Activated CD4-positive, alpha-beta memory T cell treated with anti-CD3 and anti-CD28 coated beads, Interleukin-2, amount 10 ng/mL, durations not matched to agents 7 days and 5 days (primary cell): ENCODE measurements at places on chromosomes 6 and 20. TPM values are rescaled to one million over a fixed set of nuclear protein-coding genes. Genes with fewer than 3 reads are reported as not detected.
A peak's percentile ranks its signal among the peaks of the same experiment; 100 is the strongest.

DNA sequence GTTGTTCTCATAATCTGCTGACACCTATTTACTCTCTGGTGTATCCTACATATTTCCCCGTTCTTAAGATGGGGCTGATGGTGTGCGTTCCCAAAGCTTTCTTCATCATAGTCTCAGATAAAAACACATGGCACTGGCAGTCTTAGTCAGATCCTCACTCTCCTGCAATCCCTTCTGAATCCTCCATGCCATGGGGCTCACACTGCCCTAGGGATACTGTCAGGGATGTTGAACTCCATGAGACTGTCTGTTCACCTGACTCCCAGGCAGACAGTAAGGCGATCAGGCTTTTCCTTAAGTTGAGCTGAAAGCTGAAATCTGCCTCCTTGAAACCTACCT, 76.0 kb downstream of the SLX4IP start:
- H3K4me3 ChIP-seq: peak overlapping the region; percentile 5
- H3K27ac ChIP-seq: peak overlapping the region; percentile 61
- peaks cover 45% of the 10 kb centered on the region for H3K4me1 ChIP-seq
- DNase-seq: no peak
- peaks cover 2% of the 10 kb centered on the region for H3K36me3 ChIP-seq
- no peaks in the 10 kb centered on the region for H3K27me3 ChIP-seq

- no peaks in the 10 kb centered on the region for H3K4me1 ChIP-seq
- H3K4me3 ChIP-seq: no peak overlapping the region
- no peak for DNase-seq
- H3K36me3 ChIP-seq: no peaks in the 10 kb centered on the region
- H3K27ac ChIP-seq: no peak overlapping the region
- H3K27me3 ChIP-seq: no peaks in the 10 kb centered on the region
These were observed 24.8 kb downstream of the VIP start for GRCh38 chr6:152775428-152775827.

DNA sequence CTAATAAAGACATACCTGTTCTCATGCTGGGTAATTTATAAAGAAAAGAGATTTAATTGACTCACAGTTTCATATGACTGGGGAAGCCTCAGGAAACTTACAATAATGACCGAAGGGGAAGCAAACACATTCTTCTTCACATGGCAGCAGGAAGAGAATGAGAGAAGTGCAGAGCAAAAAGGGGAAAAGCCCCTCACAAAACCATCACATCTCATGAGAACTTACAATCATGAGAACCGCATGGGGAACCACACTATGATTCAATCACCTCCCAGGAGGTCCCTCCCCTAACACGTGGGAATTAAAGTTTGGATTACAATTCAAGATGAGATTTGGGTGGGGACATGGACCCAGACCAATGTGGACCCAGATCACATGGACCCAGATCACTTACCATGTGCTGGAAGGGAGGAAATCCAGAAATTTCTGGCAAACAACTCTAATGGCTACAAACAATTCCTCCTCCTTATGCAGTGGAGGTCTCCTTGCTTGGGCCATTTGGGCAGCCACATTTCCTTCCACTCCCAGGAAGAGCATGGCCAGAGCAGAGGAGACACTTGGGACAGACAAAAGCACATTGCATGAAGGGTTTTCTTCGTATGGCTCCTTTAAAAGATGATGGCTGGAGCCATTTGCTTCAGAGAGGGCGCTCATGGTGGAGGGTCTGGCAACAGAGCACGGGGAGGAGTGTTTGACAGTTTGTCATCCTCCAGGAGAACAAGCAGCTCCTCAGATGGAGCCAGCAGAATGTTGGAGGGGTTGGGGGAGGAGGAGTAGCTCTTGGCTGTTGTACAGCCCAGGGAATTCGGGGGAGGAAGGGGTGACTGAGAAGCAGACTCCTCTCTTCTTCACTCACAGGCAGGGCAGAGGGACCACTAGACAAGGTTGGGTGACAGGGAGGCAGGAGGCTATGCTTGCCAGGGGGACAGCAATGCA, 30.4 kb downstream of the SERPINB9 start:
- DNase-seq: no peak
- H3K4me3 ChIP-seq: no peak overlapping the region
- peaks cover 57% of the 10 kb centered on the region for H3K4me1 ChIP-seq
- peaks cover 46% of the 10 kb centered on the region for H3K36me3 ChIP-seq
- no peak overlapping the region for H3K27ac ChIP-seq

GRCh38 chr6:139114746-139115145, 20.1 kb upstream of the HECA start:
- H3K4me1 ChIP-seq: peaks cover 50% of the 10 kb centered on the region
- H3K27me3 ChIP-seq: no peaks in the 10 kb centered on the region
- no peak overlapping the region for H3K4me3 ChIP-seq

GRCh38 chr6:5333658-5334057, 72.3 kb downstream of the FARS2 start:
- peaks cover 18% of the 10 kb centered on the region for H3K4me1 ChIP-seq
- peaks cover 2% of the 10 kb centered on the region for H3K36me3 ChIP-seq
- no peak for DNase-seq

DNA sequence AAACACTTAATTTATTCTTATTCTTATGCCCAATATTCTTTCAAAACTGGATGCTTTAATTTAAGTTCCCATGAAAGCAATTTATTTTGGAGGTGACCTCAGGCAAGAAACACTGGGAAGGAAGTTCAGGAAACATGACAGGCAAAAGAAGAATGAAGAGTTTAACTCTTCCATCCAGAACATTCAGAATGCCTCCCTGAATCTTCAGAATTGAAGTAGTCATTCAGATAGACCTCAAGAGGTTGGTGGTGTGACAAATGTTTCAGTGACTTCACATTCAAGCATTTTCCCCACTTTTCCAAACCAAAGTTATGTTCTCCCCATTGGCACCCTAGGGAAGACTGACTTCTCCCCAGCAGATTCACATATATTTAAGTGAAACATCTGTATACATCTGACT, 110.5 kb downstream of the HAO1 start:
- H3K4me3 ChIP-seq: no peak overlapping the region
- no peaks in the 10 kb centered on the region for H3K36me3 ChIP-seq
- no peak overlapping the region for H3K27ac ChIP-seq
- no peaks in the 10 kb centered on the region for H3K4me1 ChIP-seq
- DNase-seq: no peak

DNA sequence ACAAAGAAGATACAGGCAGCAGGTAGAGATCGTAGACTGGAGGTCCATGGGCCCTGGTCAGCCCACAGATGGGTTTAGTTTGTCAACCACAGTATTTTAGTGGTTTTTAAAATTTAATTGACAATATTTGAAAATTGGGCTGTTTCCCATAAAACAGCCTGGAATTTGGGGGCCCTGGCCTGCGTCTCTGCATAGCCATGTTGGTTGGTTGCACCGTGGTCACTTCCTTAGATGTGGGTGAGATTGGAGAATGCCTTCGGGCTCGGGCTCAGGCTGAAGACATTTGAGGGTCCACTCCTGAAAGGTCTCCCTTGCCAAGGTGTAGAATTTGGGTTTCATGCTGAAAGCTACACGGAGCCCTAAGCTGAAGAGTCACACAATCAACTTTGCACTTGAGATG, 7.7 kb downstream of the DUSP22 start:
- H3K4me3 ChIP-seq: no peak overlapping the region
- peaks cover 5% of the 10 kb centered on the region for H3K36me3 ChIP-seq
- no peaks in the 10 kb centered on the region for H3K27me3 ChIP-seq
- H3K27ac ChIP-seq: no peak overlapping the region
- DNase-seq: no peak
- peaks cover 24% of the 10 kb centered on the region for H3K4me1 ChIP-seq

GRCh38 chr6:34295721-34296120, 46.9 kb upstream of the SMIM29 start:
- peaks cover 19% of the 10 kb centered on the region for H3K36me3 ChIP-seq
- peak; percentile 24 for DNase-seq
- peak overlapping the region; percentile 74 for H3K27ac ChIP-seq
- H3K27me3 ChIP-seq: no peaks in the 10 kb centered on the region

DNA sequence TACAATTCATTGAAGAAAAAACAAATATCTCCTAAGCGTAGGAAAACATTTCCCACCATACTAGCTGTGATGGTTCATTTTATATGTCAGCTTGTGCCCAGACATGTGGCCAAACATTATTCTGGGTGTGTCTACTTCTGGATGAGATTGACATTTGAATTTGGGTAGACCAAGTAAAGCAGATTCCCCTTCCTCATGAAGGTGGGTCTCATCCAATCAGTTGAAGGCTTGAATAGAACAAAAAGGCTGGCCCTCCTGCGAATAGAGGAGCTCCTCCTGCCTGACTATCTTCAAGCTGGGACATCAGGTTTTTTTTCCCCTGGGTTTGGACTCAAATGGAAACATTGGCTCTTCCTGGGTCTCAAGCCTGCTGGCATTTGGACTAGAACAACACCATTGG, 113.6 kb downstream of the DHX35 start:
- no peak overlapping the region for H3K4me3 ChIP-seq
- peaks cover 29% of the 10 kb centered on the region for H3K27me3 ChIP-seq
- H3K36me3 ChIP-seq: no peaks in the 10 kb centered on the region

DNA sequence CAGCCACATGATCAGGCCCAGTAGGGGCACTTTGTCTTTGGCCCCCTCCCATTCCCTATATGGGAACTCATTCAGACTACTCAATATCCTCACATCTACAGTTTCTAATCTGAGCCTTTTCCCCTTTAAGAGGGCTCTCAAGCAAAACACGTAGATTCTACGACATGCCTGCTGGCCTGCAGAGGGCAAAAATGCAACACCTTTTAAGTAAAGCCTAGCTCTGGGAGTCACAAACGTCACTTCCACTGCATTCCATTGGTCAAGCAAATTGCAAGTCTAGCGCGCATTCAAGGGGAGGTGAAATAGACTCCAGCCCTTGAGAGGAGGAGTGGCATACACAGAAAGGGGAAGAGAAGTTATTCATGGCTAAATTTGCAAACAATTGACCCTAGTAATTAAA, 70.6 kb downstream of the CDC40 start:
- no peaks in the 10 kb centered on the region for H3K27me3 ChIP-seq
- no peak for DNase-seq
- H3K4me1 ChIP-seq: no peaks in the 10 kb centered on the region

DNA sequence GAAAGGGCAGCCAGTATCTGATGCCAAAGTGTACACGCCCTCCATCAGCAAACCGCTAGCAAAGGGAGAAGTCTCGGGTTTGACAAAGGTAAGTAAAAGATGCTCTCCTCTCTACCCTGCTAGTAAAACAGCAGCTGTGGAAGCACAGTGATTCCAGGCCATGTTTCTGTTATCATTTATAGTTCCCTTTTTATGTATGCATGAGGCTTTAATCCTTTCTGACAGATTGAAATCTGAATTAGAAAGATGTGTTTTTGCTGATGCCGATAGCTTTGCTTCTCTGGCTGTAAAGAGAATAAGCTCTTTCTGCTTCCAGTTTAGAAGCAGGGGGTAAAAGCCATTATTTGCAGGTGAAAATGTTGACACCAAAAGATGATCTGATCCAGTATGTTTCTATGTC, 392.4 kb upstream of the SOX4 start:
- H3K4me3 ChIP-seq: no peak overlapping the region
- DNase-seq: no peak
- peaks cover 8% of the 10 kb centered on the region for H3K36me3 ChIP-seq
- H3K4me1 ChIP-seq: peaks cover 4% of the 10 kb centered on the region
- H3K27me3 ChIP-seq: no peaks in the 10 kb centered on the region
- no peak overlapping the region for H3K27ac ChIP-seq

DNA sequence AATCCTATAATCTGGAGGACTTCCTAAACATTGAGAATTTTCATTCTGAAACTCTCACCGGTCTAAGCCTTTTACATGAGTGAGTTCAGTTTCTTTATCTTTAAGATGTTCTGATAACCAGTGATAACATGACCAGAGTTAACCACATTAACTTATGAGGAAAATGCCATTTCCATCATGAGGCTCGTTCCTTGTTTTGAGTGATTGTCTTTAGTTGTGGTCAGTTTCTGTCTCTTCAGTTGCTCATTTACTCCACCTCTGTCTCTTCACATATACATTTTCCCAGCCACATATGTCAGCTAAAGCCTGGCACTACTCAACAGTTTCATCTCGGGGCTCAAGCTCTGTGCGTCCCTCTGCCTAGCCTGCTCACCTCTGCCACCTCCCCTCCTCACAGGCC, 70.4 kb downstream of the JAG1 start:
- no peak overlapping the region for H3K4me3 ChIP-seq
- no peak overlapping the region for H3K27ac ChIP-seq
- peaks cover 8% of the 10 kb centered on the region for H3K36me3 ChIP-seq
- no peak for DNase-seq

IYD gene
- total RNA-seq: not detected

SASH1 gene
- total RNA-seq: 0.98 TPM

NRSN1 gene
- not detected for total RNA-seq

DLK2 gene
- 0.18 TPM for total RNA-seq

ZC2HC1B gene
- total RNA-seq: not detected
